ENCODE measurements at places on chromosomes 16 and 17.

- DNase-seq, result no peak
Observed at GRCh38 chr17:50598487-50598886, 36.2 kb upstream of the ABCC3 start.

DNA sequence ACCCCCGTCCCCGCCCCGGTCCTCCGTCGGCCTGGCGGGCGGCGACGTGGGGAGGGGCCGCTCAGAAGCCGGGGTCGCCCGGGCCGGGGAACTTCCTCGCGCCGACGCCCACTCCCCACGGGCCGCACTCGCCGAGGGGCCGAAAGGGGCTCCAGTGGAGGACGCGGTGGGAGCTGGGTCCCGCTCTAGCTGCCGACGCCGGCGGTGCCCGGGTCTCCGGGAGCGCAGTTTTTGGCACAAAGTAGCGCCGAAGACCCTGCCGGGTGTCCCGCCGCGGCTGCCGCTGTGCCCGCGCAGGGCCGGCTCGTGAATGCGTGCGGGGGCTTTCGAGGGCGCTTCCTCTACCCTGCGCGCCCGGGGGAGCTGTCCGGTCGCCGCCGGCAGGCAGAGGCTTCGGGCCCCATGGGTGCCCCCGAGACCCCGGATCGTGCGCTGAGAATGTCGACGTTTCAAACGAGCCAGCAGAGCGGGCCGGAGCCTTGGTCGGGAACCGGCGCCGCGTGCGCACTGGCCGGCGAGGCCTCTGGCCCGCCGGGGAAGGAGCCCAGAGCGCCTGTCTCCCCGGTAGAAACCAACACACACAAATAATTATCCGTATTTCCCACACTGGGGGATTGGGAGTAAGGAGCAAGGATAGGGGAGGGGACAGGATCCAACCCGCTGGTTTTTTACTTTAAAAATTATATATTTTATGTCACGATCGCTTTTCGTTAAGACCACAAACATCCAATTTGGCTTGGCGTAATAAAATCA, 46.6 kb upstream of the SLC38A10 start:
- DNase-seq, result no peak

DNA sequence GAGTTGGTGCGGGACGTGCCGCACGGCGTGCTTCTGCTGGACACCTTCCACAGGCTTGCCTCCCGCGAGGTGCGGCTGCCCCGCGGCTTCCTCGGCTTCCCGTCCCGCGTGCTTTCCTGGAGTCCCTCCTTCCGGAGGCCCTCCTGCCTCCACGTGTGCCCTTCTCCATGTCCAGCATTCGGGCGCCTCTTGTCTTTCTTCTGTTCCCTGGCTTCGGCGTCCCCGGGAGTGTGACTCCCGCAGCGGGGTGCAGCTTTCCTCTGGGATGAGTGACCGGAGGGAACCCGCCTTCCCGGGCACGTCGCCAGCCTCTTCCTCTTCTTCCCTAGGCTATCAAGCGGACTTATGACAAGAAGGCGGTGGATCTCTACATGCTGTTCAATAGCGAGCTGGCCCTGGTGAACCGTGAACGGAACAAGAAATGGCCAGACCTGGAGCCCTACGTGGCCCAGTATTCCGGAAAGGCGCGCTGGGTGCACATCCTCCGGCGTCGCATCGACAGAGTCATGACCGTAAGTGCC, 23.0 kb downstream of the DNAH2 start:
- no peak for DNase-seq

DNA sequence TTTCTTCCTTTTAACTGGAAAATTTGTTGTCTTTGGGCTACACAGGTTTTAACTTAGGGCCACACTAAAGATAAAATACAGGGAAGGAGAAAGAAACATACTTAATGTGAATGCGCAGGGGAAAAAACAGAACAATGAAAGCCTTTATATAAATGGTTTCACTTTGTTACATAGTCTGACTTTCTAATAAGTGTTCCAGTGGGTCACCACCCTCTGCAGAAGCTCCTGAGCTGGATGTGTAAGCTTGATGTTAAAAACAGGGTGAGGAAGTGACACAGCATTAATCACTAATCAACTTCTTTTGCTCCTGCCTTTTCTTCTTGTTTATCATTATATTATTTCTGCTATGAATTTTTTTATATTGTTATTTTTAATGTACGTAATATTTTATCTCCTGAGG, 445.6 kb upstream of the CA10 start:
- DNase-seq, result no peak

GRCh38 chr17:58334661-58335060, 6.1 kb upstream of the TSPOAP1 start:
- DNase-seq, result no peak

DNA sequence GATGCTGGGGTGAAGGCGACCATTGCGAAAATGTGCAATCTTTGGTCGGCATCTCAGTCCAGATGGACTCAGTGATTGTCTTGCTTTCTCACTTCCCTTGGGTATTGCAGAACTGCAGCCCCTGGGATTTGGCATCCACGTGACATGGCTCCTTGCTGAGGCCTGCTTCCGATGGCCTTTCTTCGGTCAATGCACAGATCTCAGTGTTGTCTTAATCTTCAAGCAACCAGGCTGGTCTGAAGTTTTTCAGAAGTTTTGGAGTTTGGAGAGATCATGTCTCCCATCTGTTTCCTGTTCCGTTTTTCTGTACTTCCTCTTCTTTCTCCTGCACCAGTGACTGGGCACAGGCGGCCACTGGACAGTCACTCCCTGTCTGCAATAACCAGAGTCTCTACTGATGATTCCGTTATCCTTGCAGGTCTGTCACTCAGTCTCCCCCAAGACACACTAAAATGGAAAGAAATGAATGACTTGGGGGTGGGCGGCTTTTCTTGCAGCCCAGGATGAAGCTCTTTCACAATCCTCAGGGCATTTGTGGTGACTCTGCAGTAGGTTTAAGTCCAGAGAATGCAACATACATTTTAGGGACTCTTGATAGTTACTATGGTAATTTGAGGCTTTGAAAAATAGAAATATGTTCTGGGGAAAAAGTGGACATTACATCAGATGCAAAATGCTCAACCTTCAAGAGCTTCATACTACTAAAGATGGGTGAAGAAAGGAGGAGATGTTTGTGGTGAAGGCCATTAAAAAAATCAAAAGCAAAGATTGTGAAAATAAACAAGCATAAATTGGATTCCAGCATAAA, 106.3 kb upstream of the ZFHX3 start:
- DNase-seq, result no peak

DNA sequence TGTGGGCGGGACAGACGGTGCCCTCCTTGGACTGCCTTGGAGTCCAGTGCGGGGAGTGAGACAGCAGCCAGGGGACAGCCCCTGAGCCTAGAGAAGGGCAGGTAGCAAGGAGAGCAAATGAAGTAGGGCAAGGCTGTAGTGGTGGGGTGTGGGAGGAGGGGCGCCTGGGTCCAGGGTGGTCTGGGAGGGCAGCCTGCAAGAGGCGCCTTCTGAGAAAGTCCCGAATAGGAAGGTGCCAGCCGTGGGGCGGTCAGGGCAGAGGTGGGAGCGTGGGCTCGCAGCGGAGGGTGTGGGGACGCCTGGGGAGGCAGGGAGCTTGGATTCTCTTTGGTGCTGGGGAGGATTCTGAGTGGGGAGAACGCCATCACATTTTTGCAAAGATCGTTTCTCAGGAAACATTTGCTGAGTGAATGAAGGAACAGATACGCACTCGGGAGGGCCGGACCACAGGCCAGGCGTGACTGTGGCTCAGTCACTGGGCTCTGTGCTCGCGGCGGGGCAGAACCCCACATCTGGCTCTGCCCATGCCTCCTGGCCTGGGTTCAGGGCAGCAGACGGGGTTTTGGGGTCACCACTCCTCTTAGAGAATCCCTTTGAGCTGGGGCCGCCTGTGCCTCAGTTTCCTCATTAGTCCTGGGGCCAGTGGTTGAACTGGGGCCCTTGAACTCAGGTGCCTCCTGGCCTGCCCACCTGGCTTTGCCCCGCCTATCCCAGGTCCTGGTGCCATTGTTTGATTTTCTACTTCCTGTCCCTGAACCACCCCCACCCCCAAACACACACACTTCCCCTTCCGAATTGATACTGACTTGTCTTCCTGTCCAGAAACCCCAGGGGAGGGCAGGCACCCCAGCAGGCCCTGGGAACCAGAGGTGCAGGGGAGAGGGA, 4.2 kb downstream of the SNN start:
- no peak for DNase-seq

- no peak for DNase-seq
Observed at GRCh38 chr17:11916091-11916490, 81.2 kb downstream of the ZNF18 start.

DNA sequence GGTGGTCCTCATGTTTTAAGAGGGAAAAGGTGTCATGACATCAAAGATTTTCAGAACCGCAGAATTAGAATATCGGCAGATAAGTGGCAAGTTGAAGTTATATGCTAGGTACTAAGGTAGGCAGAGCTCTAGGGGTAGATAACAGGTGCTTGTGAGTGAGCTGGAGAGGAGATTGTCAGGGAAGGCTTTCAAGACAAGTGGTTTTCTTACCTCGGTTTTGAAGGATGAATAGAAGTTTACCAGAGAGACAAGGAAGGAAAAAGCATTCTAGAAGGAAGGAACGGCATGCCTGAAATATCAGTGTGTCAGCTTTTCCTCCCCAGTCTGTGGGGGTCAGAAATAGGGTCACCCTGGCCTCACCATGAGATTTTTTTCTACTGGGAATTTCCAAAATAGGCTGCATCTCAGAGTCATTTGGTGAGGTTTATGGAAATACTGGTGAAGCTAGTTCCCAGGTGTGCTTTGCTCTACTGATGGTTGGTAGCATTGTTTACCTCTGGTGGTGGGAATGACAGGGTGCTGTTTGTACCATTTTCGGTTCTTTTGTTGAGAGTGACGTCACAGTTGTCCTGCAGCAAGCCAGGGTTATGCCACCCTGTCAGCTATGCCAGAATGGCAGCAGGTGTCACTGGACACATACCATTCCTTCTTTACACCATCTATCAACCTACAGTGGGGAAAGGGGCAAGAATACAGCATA, 112.5 kb downstream of the MSI2 start:
- DNase-seq, result no peak

DNA sequence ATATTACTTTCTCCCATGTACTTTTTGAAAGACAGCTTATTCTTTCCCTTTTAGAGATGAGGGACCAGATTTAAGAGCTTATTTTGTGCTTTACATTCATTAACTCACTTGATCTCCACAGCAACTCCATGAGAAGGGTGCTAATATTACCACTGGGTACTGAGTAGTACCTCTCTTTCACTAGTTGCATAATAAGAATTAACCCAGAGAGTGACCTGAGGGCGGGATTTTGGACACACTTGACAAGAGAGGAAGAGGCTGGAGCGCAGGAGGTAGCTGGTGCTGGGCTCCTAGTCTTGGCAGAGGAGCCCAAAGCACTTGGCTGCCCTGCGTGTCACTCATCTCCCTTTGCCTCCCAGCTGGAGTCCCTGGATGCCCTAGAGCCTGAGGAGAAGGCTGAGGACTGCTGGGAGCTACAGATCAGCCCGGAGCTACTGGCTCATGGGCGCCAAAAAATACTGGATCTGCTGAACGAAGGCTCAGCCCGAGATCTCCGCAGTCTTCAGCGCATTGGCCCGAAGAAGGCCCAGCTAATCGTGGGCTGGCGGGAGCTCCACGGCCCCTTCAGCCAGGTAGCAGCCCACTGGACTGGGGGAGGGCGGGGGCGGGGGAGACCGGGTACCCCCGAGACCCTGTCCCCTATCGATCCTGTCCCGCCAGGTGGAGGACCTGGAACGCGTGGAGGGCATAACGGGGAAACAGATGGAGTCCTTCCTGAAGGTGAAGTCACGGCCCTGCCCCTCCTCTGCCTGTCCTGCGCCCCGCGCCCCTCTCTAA, 1.7 kb upstream of the MAZ start:
- DNase-seq, result no peak

- no peak for DNase-seq
Observed at GRCh38 chr17:32349503-32349853, 479 bp upstream of the ZNF207 start.

GRCh38 chr16:48556913-48557351, 53.0 kb downstream of the N4BP1 start:
- DNase-seq, result no peak

DNA sequence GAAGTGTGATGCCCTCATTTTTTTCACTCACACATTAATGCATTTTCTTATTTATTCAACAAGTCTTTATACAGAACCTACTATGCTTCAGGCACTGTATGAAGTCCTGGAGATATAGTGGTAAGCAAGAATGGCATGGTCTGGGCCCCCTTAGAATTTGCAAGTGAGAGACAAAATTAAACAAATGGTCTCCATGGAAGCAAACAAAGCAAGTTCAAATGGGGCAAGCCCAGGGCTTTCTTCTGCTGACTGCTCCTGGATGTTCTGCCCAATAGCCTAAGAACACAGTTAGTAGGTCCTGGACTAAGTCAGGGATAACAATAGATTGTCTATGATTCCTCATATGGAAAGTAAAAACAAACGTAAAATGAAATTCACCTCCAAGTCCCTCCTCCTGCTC, 31.3 kb upstream of the DDX52 start:
- DNase-seq, result no peak

DNA sequence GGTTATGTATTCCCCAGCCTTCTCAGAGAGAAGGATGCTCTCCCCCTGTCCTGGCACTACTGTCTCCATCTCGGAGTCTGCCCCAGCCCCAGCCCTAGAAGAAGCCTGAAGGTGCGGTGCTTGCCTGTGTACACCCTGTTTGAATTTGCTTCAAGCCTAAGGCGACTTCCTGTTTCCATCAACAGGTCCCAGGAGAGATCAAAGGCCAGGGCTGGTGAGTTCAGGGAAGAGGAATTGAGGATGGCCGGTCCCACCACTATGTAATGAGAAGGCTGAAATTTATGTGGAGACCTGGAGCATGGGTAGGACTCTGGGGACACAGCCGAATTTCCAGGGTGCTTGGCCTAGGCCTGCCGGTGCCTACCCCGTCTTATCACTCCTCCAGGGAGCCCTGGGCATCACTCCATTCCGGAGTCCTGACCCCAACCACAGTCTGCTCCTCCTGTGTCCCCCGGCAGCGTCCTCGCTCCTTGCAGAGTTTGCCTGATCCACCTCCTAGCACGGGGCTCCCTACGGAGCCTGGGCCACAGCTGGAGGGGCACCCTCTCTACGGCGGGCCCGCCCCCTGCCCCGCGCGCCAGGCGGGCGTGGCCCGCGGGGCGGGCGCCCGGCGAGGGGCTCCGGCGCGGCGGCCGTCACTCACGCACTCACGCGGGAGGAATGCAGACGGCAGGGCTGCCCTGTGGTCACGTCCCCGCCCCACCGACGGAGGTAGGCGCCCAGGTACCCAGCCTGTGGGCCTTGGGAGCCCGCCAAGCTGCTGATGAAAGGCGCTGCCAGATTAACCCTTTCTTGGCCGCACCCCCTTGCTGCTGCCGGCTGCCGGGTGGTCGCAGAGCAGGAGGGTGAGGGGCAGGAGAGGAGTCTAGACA, 53.8 kb upstream of the TAC4 start:
- DNase-seq, result no peak

DNA sequence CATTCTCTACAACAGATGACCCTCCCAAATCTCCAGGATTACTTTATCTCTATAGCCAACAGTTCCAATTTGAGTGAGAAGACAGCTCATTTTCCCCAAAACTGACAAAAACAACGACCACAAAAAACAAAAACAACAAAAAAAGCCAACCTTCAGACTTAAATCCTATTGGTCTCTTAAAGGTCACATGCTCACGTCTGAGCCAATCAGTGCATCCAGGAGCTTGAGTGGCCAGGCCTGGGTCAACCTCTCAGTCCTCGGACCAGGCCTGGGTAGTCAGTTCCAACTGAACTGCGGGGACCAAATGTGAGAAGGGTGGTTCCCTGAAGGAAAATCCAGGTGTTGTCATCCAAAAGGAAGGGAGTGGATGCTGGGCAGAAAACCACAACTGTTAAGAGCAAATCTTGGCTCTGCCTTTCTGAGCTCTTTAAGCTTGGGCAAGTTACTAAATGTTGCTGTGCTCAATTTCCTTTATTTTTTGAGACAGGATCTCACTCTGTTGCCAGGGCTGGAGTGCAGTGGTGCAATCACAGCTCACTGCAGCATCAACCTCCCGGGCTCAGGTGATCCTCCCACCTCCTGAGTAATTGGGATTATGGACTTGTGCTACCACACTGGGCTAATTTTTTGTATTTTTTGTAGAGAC, 43.0 kb upstream of the MSI2 start:
- no peak for DNase-seq

Data from neural crest cell (in vitro differentiated cells).